ENCODE measurements at places on chromosomes 6 and 20.

DNA sequence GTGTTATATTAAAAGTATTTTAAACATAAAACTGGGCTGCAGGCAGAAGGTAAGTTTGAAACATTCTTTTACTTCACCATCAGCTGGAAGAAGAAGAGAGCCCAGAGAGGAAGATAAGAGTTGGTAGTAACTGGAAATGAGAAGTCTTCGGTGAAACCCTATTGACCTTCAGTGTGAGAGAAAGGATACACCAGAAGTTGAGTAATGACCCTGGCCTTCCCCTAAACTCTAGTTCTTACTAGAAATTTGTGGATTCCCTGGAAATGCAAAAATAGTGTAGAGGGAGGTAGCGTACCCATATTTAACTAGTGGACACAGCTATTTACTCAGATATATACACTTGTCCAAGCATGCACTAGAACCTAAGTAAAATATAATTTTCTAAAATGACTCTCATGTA is 8.0 kb upstream of the EPM2A start:
- DNase-seq: no peak

DNA sequence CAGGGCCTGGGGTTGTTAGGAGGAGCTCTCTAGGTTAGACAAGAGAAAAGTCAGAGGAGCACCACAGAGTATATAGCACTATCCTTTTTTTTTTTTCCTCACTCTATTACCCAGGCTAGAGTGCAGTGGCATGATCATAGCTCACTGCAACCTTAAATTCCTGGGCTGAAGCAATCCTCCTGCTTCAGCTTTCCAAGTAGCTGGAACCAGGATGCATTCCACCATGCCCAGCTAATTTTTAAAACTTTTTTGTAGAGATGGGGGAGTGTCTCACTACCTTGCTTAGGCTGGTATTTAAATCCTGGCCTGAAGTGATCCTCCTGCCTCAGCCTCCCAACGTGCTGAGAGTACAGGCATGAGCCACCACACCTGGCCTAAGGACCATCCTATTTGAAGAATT is 19.3 kb upstream of the AKIRIN2 start:
- no peak for DNase-seq

- DNase-seq: peak; percentile 24
These were observed at the start of gene VSTM2L for GRCh38 chr20:37902504-37903313. TSS of gene VSTM2L (plus strand) at chr20:37903127. CDS start at chr20:37903351, 224 bp downstream.

- DNase-seq: no peak
These were observed 136.1 kb downstream of the FOXC1 start for GRCh38 chr6:1745814-1746213.

DNA sequence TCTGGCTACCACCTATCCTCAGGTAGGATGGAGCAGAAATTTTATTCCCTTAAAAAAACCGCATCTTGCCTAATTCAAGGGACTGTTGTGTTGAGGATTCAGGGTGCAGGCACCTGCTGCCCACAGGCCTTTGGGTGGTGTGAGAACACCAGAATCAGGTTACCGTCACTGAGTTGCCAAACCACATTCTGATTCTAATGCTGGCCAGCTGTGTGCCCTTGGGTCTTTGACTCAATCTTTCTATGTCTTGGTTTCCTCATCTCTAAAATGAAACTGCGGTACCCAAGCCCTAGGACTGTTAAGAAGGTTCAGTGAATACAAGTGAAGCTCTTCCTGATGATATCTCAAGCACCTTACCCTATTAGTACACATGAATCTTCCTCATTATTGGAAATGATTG is 827.3 kb downstream of the DHX35 start:
- no peak for DNase-seq

- DNase-seq: no peak
These were observed 28.0 kb upstream of the MARCKS start for GRCh38 chr6:113828984-113829695.

DNA sequence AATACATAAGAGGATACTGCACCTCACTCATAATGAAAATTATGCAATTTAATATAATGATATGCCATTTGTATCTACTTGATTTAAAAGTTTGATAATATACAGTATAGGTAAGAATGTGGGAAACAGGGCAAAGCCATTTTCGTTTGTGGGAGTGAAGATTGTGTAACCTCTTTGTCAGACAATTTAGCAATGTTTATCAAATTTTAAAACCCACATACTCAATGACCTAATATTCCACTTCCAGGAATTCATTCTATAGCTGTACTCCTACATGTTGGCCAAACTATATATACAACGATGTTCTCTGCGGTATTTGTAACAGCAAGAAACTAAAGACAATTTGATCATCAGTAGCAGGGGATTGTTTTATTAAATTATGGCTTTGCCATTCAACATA is 17.8 kb upstream of the FKBP5 start:
- DNase-seq: no peak

- DNase-seq: no peak
These were observed 25.7 kb upstream of the MRAP2 start for GRCh38 chr6:84007871-84008270.

GRCh38 chr6:127893541-127893940 is 7.3 kb downstream of the THEMIS start:
- DNase-seq: no peak

DNA sequence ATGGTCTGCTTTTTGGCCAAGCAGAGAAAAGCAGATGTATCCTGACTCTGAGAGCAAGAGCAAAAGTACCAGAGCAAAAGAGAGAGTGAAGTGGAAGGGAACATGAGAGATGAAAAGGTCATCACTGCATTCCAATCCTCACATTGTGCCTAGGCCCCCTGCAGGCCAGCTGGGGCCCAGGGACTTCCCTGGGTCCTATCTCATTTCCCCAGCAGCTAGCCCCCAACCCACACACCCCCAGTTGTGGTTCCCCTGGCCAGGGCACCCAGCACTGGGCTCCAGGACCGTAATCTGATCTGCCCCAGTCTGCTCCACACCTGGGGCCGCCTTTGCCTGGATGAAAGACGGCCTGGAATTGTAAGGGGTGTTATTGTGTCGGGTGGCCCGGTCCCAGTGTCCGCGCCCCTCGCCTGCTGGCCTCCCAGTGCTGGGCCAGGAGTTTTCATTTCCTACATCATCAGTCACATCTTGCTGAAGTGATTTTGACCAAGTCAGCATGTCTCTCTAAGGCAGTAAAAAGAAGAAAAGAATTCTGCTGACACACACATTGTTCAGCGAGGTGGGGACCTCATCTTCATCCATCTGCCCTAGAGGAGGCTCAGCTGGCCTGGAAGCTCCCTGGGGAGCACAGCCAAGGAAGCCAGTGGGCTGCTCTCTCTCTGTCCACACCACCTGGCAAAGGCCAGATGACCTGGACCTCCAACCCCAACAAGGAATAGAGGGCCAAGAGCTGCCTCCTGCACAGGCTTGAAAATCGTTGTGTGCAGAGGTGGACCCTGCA is 4.0 kb upstream of the BMP7 start:
- DNase-seq: no peak

DNA sequence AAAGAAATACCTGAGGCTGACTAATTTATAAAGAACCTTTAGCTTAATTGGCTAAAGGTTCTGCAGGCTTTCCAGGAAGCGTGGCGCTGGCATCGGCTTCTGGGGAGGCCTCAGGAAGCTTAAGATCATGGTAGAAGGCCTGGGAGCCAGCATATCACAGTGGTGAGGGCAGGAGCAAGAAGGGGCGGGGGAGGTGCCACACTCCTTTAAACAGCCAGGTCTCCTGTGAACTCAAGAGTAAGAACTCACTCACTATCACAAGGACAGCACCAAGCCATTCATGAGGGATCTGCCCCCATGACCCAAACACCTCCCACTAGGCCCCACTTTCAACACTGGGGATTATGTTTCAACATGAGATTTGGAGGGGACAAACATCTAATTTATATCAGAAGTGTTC is 34.4 kb upstream of the SLC4A11 start:
- no peak for DNase-seq

DNA sequence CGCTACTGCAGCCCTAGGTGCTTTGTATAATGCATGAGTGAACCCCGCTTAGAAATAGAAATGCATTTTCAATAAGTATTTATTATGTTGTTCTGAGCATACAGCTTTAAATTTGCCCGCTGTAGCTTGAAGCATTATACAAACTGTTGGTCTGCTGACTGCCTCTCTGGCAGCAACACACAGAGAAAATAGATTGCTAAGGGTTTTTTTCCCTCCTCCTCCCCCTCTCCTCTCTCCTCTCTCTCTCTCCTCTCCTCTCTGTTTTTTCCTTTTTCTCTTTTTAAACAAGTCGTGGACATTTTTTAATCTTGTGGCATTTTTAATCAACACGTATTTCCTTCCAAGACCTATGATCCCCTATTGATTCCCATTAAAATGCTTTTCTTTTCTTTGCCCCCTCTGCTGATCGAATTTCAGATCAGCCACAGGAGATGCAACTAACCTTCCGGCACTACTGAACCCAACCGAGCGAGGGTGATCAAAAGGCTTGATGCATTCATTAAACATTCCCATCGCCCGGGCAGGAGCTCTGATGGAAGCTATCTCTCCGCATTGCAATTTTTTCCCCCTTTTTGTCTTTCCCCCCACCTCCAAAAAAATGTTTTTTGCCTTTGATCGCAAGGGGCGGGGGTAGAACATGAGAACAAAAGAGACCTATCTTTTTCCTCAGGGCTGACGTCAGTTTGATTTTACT is 90.7 kb upstream of the ARID1B start:
- no peak for DNase-seq

GRCh38 chr6:12504325-12504966 is 212.1 kb upstream of the PHACTR1 start:
- DNase-seq: no peak

DNA sequence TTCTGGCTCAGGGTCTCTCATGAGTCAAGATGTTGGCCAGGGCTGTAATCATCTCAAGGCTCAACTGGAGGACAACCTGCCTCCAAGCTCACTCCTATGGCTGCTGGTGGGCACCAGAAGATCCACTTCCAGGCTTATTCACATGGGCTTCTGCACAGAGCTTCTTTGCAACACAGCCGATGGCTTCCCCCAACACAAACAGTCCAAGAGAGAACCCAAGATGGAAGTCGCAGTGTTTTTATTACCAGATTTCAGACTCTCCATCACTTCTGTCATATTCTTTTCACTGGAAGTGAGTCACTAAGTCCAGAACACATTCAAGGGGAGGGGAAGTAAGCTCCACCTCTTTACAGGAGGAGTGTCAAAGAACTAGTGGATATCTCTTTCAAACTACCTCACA is 75.5 kb downstream of the CD164 start:
- DNase-seq: no peak

- no peak for DNase-seq
These were observed 122.3 kb downstream of the CCDC170 start for GRCh38 chr6:151616091-151616513.

- no peak for DNase-seq
These were observed 16.0 kb downstream of the HFE start for GRCh38 chr6:26103141-26103769.

Data from GOT3 (cell line).